ENCODE measurements at places on chromosomes 5 and 9.

GRCh38 chr9:506281-506680, 291.6 kb downstream of the DOCK8 start:
- DNase-seq, result no peak

- no peak for DNase-seq
These were observed 83.3 kb upstream of the CCDC112 start for GRCh38 chr5:115379622-115380344.

GRCh38 chr5:134240421-134240962, 14.6 kb upstream of the PPP2CA start:
- no peak for DNase-seq

DNA sequence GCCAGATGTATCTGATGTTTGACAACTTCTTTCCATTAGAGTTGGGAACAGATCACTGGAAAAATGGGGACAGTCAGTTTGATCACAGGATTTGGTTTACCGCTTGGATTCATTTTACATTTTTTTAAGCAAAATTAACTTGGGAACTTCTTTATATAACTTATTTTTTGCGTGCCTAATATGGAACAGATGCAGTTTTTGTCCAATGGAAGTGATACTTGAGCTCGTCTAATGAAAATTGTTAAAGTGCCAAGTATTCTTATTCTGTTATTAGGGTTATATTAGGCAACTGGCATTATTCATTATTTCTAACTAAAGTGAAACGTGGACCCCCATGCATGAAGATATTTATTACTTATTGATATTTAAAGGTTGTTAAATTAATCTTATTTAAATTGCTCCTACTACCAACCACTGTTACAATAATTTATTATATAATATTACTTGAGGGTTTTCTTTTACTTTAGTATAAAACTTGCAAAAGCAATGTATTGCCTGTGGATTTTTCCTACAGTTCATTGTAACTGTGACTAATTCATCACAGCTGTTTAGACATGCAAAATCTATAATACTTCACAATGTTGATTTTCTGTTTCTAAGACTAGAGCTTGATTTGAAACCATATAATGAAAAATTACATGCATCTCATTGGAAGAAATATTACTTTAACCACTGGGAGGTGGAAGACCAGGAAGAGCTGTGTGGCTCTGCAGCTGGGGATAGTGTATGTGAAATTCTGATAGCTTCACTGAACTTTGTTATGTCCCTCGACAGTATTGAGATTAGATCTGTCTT, 787.3 kb upstream of the WWC1 start:
- DNase-seq, result no peak

GRCh38 chr5:165477546-165477945, 1972.1 kb downstream of the MAT2B start:
- DNase-seq, result no peak

DNA sequence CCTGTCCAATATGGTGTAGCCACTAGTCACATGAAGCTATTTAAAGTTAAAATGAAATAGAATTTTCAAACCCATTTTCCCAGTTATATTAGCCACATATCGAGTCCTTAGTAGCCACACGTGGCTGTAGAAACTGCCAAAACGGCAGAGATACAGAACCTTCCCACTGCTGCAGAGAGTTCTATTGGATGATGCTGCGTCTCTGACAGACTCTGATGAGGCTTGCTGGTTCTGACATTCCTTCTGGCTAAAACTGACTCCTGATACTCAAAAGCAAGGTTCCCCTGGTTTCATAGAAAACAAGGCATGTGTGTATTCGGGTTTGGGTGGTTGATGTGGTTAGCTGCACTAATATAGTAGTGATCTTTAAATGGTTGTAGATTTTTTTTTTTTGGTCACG, 91.5 kb downstream of the TLE4 start:
- DNase-seq, result no peak

GRCh38 chr9:127878652-127879390, 1.3 kb upstream of the AK1 start:
- DNase-seq, result no peak

DNA sequence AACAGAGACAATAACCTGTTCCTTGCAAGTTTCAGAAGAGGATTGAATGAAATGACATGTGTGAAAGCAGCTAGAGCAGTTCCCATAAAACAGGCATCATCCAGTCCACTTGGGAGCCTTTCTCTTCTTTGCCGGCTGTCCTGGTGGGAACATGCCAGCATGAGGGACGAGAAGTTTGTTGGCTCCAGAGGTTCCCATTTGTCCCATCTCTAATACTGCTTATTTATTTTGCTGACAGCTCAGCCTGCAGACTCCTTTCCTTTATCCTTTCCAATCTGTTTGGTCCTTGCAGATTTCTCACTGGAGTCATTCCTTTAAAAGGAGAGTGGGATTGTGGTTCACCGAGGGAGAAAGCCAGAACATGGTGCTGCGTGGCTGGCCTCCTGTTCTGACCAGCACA, 321.5 kb upstream of the CLINT1 start:
- DNase-seq, result no peak

GRCh38 chr9:94923326-94924089, 197.0 kb downstream of the AOPEP start:
- DNase-seq, result no peak

- peak; percentile 94 for DNase-seq
These were observed at the start of the genes EXD3 and NOXA1 for GRCh38 chr9:137422604-137423513. Gene EXD3 (minus strand): TSS chr9:137423162. CDS start chr9:137395357, 27,805 bp downstream. Gene NOXA1 (plus strand): TSS chr9:137423393. CDS start chr9:137423530, 137 bp downstream.

DNA sequence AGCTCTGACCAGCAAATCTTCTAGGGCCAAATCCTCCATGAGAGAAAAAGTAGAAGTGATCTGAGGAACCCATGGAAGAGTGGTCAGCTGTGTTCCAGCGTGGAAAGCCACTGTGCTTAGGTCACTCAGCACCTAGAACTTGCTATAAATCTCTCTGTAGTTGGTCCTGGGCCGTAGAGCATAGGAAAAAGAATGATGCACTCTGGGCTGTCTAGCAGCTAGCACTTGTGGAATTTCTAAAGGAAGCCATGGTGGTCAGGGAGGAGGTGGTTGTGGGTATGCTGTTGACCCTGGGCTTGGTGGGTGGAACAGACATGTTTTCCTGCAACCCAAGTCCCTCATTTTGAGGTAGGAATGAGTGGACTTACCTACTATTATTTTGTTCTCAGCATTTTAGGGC, 48.1 kb downstream of the GGTA1 start:
- no peak for DNase-seq

- peak; percentile 53 for DNase-seq
These were observed at the start of gene DOCK8 for GRCh38 chr9:214648-215493. Gene DOCK8 (plus strand): TSS chr9:214865. CDS start chr9:214977, 112 bp downstream.

DNA sequence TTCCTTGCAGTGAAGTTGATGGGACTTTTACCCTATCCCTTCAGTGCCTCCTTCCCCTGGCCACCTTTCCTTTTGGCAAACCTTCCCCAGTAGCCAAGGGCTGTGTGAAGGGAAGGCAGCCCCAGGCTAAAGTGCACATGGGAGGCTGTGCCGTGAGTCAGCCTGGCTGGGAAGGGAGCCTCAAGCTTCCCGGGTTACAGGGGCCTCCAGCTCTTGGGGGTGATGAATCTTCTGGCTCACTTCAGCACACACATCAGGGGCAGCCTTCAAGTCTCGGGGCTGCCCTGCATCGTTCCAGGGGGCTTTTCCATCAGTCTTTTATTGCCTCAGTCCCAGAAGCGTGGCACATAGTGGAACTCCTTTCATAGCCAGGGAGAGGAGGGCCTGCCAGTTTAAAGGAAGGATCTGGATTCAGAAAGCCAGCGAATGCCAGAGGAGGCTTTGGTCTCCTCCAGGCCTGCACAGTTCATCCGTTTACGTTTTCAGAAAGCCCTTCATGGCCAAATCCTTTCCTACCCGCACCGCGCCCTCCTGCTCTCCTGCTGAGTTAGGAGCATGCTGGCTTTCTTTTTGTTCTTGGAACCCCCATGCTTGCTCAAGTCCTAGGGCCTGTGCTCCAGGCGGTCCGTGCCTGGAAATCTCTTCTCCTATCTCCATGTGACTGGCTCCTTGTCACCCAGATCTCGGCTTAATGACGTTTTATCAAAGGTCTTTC, 134.8 kb upstream of the KLF4 start:
- no peak for DNase-seq

- DNase-seq, result no peak
These were observed 24.2 kb downstream of the JADE2 start for GRCh38 chr5:134549714-134550113.

DNA sequence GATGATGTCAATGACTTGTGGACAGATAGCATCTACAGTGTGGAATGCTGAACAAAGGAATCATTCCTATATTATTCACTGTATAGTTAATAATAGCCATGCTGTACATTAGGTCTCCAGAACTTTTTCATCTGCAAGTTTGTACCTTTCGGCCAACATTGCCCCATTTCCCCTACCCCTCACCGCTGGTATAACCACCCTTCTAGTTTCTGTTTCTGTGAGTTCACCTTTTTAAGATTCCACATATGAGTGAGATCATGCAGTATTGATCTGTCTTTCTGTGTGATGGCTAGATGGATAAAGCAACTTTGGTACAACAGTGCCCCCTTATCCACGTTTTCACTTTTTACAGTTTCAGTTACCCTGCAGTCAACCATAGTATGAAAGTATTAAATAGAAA, 18.8 kb upstream of the ALDH1B1 start:
- no peak for DNase-seq

DNA sequence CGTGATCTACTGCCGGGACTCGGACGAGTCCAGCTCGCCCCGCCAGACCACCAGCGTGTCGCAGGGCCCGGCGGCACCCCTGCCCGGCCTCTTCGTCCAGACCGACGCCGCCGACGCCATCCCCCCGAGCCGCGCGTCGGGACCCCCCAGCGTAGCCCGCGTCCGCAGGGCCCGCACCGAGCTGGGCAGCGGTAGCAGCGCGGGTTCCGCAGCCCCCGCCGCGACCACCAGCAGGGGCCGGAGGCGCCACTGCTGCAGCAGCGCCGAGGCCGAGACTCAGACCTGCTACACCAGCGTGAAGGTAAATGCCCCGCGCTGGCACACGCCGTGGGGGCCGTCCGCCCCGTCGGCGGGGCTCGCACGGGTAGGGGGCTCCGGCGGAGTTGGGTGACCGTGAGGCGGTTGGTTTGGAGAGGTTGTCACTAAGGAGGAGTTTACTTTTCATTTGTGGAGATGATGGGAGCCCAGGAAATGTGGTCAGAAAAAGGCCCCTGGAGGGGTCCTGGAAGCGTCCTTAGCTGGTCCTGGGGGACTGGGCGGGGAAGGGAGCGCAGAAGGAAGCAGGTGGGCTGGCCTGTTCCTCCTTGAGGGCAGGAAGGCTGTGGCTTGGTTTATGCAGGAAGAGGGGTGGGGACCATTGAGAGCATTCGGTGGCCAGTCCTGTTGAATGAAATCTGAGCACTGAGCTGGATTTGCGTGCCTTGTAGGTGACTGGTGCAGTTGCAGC, 647 bp downstream of the PDE8B start:
- DNase-seq, result no peak

DNA sequence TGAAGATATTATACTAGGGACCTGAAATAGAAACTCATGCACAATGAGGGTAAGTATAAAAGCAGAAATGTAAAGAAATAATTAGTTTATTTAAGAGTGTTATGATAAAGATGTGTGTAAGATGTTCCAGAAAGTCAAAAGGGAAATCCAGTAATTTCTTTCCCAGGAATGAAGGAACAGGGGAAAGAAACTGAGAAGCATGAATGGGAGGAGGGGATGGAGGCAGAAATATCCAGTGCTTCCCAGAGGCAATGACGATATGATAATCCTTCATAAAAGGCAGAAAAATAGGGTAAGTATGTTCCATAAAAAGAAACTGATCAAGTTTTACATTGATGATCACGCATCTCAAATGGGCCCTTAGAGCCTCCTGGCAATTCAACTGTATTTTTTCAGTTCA, 120.7 kb upstream of the LPAR1 start:
- no peak for DNase-seq

DNA sequence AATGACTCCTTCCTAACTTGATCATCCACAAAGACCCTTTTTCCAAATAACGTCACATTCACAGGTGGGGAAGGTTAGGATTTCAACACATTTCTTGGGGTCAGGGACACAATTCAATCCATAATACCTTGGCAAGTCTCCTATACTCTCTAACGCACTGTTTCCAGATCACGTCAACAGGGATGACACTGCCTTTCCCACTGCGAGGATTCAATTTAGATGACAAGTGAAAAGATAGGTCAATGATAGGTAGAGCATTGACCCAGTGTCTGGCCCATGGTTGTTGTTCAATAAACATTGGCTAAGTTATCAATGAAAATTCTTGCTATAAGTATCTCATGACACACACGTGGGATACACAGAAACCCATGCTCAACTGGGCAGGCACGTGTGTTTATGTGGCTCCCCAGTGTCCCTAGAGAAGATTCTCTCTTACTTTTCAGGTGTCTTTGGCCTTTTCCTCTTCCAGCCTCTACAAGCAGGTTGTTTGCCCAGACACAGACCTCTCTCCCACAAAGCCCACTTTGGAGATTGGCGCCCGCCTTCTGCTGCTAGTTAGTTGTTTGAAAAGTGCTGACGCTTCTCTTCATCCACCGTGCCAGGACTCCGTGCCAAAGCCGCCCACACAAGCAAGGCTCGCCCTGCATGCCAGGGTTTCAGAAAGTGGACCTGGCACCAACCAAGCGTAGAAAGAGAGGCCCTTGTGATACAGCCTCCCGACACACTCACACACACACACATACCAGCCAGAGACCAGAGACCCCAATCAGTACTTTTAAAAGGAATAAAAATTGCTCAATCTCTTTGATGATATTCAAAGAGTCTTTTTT, 594.5 kb downstream of the BNC2 start:
- no peak for DNase-seq

- no peak for DNase-seq
These were observed 50.0 kb upstream of the RNU6ATAC start for GRCh38 chr9:134214386-134214765.

GRCh38 chr5:180119031-180119902, 47.7 kb upstream of the RNF130 start:
- DNase-seq, result no peak

DNA sequence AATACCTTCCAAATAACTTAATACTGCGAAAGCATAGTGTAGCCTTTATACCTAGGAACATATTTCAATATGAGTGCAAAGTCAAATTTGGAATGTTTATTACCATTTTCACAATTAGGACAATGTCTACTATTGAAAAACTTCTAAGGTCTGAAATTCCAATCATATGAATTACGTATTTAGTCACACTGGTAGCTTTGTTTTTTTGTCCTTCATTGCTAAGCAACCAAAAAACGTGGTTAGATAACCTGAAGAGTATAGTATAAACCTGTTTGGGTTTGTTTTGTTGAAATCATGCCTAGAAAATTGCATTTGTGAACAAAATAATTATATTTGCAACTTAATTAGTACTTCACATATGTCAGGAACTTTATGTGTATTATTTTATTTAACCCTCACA, 134.2 kb downstream of the FBXO4 start:
- no peak for DNase-seq

GRCh38 chr9:6412487-6413364, at the start of gene UHRF2:
Gene UHRF2 (plus strand): TSS chr9:6413199. CDS start chr9:6413491, 292 bp downstream.
- peak; percentile 100 for DNase-seq

DNA sequence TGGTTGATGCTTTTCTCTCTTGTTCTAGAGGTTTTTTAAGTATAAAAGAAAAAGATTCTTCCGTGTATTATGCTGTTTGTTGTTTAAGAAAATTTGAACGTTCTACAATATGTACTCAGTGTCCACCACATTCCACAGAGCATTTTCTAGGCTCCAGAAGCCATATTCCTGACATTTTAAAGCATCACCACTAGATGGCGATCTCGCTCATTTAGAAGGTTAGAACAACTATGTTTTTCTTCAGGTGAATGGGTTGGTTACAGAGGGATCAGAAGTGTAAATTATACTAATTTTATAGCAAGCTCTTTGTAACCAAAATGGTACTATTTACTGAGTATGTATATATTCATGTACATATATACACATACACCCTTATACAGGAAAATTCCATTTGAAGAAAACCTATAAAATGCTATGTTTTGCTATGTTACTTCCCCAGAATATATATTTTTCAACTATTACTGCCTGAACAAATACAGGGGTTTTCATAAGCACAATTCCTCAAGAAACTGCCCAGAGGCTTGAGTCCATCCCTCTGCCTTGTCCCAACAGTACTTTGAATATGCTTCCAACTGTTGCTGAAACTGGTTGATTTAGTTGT, 284.3 kb downstream of the CCDC171 start:
- peak; percentile 13 for DNase-seq

Data from stimulated activated CD4-positive, alpha-beta T cell treated with anti-CD3 and anti-CD28 coated beads, Interleukin-4, amount 100 ng/mL, for 24 hours (primary cell).